ENCODE measurements at places on chromosomes 5 and 9.

DNA sequence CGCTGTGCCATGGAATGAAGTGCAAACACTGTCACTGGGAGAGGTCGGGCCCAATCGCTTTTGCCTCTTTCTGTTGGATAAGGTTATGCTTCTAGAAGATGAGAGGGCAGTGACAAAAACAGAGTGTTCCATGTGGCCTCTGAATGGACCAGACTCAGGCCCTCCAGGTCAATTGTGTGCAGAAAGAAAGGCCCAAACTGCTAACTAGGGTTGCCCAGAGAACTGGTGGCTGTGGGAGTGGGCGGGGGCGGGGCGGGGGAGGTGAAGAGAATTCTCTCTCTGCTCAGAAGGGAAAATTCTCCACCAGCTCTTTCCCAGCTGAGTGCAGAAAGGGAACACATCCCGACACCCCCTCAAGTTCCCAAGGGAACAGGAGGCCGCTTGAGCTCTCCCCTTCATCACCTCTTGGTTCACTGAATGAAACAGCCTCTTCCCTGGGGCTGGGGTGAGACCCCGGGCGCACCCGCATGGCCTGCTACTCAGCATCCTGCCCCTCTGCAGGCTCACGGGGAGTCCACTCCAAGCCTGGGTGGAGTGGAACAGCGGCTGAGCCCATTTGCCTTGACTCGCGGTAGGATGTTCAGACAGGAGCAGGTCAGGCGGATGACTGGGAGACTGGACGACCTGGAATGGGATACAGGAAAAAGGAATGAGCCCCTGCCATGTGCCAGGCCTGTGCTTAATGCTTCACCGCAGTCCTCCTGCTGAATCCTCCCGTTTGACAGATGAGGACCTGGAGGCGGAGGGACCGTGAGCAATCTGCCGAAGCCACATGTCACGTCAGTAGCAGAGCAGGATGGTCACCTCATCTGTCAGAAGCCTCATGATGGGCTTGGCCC, 93.8 kb upstream of the FANCC start:
- no peak for DNase-seq

- DNase-seq = no peak
Measured at GRCh38 chr5:10762776-10763500, 1.9 kb upstream of the DAP start.

- DNase-seq = no peak
Measured at GRCh38 chr5:174234388-174234787, 188.9 kb downstream of the NSG2 start.

DNA sequence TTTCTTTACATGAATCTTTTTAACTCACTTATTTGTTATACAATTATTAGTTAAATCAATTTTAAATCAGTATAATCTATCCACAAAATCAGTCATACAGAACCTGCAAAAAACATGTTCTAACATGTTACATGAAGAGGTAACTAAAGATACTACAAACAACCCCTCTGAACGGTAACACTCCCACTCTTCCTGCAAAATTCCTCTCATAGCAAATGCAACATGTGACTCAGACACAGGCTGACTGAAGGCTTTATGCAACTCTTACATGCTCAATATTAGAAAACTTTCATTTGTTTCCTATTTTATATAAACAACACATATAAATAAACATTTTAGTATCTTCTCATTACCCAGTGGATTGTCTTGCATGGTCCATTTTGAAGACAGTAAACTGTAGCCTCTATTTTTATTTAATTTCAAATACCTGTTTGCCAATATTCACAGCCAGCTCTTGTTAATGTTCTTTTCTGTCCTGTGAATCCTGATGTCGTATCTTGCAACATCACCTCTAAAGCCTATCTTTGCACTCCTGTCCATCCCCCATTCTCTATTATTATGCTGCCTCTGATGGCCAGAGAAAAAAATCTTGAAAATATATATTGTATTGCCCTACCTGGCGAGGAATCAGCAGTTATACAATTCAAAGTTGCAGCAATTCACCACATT, 100.5 kb upstream of the CCDC152 start:
- no peak for DNase-seq

- DNase-seq = no peak
Measured at GRCh38 chr9:16591092-16591491, 279.4 kb downstream of the BNC2 start.

- no peak for DNase-seq
Measured at GRCh38 chr9:70917277-70917676, 204.1 kb downstream of the TRPM3 start.

DNA sequence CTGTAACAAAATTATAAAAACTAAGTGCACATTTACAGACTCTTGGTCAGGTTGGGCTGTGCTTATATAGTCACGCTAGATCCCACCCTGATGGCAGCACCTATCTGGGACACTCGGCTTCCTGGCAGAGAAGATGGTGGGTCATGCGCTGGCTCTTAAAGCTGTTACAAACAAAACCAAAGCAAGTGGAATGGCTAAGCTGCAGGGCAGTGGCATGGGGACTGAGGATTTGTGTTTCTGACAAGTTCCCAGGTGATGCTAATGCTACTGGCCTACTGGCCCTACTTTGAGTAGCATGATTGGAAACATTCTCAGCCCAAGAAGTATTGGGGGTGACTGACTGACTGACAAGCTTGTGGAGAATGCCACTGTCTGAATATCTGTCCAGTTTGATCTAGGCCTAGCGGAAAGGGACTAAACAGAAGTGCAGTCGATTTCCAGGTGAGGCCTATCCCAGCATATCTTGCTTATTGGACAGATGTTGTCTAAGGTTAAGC, 8.3 kb downstream of the BTF3 start:
- DNase-seq = no peak

GRCh38 chr5:115064380-115064779, 105.3 kb downstream of the TRIM36 start:
- peak; percentile 40 for DNase-seq

- DNase-seq = no peak
Measured at GRCh38 chr5:39224196-39224761, 4.9 kb upstream of the FYB1 start.

- DNase-seq = no peak
Measured at GRCh38 chr9:134627417-134628353, 13.9 kb upstream of the COL5A1 start.

DNA sequence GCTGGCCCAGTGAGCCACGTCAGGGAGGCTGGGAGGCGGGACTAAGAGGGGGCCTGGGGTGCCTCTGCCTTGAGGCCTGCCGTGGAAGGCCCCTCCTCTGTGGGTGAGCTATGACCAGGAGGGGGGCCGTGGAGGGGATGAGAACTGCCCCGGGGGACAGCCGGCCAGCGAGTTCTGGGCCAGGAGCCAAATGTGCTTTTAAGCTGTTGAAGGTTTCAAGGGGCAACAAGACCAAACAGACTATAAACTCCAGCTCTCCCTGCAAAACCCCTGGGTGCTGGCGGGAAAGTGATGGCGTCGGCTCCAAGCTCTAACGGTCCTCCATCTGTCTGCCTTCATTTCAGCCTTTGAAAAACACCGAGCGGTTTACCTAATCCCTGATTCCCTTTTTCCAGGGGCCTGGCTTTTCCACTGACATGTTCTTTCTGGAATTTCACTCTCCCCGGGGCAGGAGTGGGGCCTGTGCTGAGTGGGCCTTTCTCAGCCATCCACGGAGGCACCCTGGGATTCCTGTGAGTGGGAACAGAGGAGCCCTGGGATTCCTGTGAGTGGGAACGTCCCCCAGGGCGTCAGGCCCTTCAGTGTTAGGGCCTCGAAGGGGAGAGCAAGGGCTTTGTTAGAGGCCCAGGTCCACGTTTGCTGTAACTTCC, 65.6 kb downstream of the COL5A1 start:
- no peak for DNase-seq

DNA sequence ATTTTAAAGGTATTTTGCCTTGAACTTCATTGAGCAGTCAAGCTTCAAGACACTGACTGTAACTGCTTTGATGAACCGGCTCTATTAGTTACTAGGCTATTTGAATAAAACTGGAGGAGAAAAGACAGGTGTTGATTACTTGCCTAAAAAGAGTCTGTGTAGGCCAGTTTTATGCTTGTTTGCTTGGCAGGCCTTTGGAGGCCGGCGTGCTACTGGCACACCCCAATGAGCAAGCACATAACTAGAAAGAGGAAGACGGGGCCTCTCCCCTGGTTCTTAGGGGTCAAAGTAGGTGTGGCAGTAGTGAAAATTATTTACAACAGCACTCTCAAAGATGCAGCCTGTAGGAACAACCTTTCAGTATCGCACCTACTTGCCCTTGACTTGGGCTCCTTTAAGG, 2.1 kb upstream of the ZFR start:
- no peak for DNase-seq

DNA sequence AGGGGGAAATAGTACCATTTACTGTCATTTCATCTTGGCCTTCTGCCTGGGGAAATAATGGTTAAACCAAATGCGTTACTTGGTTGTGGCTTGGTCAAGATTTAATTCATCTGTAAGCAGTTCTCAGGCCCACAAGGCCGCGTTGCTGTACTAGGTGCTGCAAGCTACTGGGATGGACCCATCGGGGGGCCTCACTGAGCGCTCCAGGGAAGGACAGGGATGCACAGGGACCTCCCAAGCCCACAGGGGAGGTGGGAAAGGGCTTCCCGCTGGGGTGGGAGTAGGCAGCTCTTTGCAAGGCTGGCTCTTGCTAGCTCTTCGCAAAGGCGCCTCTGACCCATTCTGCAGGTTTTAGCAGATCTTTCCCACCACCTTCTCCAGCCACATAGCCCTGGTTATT, 8.0 kb downstream of the GFPT2 start:
- DNase-seq = no peak

DNA sequence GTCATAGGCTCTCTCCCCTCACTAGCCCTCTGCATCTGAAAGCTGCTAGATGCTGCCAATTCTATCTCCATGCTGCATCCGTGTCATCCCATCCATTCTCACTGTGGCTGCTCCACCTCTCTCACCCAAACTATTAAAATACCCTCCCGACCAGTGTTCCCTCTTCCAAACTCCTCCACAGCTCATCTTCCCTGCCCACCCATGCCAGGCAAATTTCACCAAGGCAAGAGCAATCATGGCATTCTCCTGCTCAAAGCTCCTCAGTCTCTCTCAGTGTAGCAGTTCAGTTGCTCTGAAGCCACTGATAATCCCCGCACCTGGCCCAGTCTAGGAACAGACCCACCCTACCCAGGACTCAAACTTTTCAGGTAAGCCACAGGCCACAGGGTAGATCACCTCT, 48.4 kb downstream of the SPOCK1 start:
- no peak for DNase-seq

DNA sequence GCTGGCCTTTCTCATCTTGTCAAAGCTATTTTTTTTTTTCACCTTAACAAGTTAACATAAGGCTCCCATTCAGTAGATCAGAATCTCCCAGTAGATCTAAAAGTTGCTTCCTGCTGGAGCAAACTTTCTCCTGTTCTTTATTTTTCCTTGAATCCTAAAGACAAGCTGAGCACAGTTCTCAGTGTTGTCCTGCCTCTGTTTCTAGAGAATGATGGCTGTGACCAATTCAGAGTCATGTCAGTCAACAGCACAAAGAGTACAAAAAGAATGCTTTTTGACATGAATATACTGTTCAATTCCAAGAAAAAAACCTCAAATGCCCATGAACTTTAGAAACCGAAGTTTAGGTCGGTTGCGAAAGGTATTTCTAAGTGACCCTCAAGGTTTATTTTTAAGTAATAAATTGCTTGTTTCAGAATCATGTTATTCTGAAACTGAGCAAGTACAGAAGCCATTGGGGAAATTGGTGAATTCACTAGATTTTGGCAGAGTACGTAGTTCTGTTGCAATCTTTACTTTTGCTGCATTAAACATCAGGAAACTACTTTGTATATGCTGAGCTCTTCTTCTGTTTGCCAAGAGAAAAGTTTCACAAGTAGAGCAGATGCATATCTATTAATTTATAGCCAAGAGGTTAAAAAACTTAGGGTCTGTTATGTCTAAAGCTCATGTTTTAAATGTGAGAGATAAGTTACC, 161.7 kb upstream of the RPS23 start:
- DNase-seq = no peak

DNA sequence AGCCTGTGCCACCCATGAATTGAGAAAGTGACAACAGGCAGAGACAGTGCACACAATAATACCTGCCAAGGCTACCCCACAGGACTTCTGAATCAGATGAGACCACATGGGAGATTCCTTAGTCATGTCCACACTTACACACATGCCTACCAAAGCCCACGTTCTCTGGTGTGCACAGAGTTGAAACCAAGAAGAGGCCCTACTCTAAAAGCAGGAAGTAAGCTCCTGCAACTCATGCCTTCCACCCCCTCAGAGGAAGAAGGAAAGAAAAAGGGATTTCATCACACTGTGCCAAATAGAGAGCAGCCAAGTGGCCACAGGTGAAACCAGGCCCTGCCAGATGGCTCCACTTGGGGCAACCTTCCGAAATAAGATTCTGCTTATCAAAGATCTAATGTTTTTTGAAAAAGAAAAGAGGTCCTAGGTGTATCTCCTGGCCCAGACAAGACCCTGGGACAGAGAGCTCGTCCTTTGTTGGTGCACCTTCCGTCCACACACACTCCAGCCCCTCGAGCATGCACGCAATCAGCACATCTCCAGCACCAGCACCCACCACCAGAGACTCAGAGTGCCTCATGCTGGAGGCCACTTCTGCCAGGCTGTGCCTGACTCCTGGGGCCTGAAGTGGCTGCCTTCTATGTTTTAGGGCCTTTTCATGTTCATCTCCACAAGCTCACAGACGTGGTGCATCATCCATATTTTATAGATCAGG, 114.6 kb upstream of the SPOCK1 start:
- DNase-seq = no peak

Data from Ammon's horn (tissue), 1 donor.